ENCODE measurements at places on chromosomes 6 and 20.

DNA sequence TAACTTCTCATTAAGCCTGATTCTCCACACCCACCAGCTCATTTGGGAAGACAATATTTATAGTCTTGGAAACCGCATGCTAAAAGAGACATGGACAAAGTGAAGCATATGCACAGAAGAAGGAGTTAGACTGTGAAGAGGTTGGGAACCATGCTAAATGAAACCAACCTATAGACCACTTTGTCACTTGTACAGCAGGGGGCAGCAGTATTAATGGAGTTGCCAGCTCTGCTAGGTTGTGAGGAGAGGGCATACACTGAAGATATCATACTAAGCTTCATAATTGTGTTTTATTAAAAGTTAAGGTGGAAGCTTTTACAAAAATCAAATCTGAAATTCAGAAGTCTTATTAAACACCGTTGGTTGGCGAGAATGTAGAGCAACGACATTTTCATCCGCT, 38.3 kb upstream of the HMGCLL1 start:
- DNase-seq, result peak; percentile 44

DNA sequence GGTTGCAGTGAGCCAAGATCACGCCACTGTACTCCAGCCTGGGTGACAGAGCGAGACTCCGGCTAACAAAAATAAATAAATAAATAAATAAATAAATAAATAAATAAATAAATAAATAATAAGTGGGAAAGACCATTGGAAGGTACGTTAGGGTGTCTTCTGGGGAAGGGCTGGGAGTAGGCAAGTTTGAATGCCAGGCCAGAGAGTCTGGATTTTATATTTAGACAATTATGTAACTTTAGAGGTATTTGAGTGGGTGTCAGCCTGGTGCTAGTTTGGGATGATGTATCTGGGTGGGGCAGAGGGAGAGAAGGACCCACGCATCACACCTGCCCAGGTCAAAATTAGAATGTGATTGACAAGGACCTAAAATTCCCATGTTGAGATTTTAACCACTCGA, 108.5 kb upstream of the PRND start:
- DNase-seq, result no peak

- no peak for DNase-seq
Measured at GRCh38 chr6:152554851-152555250, 82.3 kb downstream of the SYNE1 start.

GRCh38 chr6:42781546-42781795, 381 bp upstream of the BICRAL start:
- peak; percentile 26 for DNase-seq

GRCh38 chr20:2708073-2708415, 15.5 kb downstream of the EBF4 start:
- no peak for DNase-seq

DNA sequence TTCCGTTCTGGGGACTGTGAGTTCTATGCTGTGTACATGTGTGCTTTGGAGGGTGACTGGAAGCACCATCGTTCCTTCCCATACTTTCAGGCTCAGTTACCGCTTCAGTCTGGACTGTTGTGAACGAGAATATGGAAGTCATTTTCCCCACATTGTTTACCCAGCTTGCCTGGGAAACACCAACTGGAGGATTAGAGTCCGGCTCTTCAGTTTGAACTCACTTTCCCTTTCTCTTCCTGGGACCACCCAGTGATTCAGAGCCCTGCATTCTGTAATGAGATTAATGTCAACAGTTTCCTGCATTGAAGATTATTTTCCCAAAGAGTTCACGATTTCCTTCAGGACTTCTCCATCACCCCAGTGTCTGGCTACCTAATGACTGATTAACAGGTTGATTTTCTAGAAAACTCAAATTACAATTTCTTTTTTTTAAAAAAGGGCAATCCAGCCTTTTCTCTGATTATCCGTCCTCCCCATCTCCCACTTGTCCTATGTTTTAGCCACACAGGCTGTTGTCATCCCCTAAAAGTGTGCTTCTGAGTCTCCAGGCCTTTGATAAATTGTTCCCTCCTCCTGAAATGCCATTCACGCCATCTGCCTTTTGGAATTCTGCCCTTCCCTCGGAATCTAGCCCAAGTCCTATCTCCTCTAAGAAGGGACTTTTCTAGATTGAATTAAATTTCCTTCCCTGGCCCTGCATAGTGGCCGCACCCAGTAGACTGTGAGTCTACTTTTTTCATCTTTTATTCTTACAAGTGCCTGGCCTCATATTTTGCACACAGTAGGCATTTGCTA, 3.3 kb upstream of the TAGAP start:
- no peak for DNase-seq

- DNase-seq, result peak; percentile 40
Measured at GRCh38 chr6:50091641-50092040, 41.9 kb upstream of the DEFB112 start.

- DNase-seq, result no peak
Measured at GRCh38 chr6:144335311-144335861, 50.3 kb downstream of the UTRN start.

GRCh38 chr6:33744001-33744848, 2.5 kb downstream of the IP6K3 start:
- peak; percentile 67 for DNase-seq

GRCh38 chr6:82066991-82067411, 180.5 kb downstream of the IBTK start:
- no peak for DNase-seq

GRCh38 chr20:58784321-58785074, 66.2 kb downstream of the GNAS-AS1 start:
- no peak for DNase-seq

- peak; percentile 4 for DNase-seq
Measured at GRCh38 chr20:9454791-9455190, 59.6 kb upstream of the LAMP5 start.

DNA sequence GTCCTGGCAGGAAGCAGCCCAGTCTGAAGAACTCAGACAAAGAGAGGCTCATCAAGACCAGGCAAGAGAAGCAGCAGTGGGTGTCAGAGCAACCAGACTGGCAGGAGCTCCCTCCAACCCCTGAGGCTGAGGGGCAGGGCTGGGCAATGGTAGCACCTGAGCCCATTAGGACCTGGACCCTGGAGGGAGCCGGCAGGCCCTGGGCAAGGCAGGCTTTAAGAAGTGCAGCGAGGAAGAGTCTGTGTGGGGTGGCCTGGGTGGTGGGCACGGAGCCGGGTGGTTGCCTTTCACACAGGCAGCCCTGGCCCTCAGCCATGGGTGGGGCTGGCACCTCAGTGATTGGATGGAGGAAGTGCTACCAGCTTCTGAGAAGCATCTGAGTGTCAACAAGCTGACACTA, 33.1 kb upstream of the IRF4 start:
- DNase-seq, result no peak

GRCh38 chr6:168937054-168937453, 316.6 kb downstream of the THBS2 start:
- peak; percentile 33 for DNase-seq

DNA sequence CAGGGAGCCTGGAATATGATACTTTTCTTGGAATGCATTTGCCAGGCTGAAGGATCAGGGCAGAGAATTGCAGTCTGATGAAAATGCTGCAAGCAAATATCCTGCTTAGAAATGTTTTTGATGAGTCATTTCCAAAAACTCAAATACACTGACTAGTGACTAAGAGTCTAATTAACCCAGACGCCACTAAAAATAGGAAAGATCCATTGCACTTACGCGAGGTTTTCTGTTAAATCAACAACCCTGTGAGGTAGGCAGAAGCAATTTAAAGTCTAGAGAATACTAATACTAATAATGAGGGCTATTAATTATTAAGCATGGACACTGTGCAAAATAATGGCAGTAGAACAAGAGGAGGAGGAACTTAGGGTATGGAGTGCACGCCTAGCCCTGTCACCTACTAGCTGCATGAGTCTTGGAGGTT, 130.1 kb upstream of the DOK5 start:
- DNase-seq, result peak; percentile 94

DNA sequence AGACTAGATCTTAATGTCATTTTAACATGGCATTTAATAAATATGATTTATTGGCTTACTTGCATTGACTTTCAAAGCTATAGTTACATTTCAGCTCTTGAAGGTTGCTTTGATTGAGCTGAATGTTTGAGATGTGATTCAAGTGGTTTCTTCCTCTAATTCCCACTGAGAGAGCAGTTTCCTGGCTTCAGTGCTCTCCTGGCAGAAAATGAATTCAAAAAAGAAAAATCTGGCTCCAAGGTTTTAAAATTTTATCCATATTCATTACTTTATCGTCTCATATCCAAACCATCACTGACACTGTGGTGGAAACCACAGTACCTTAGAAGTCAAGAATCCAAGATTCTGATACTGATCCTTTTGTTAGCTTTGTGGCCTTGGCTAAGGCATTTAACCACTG, 263.1 kb upstream of the HSF2 start:
- no peak for DNase-seq

- DNase-seq, result peak; percentile 57
Measured at GRCh38 chr20:54219751-54220426, 12.0 kb downstream of the PFDN4 start.

GRCh38 chr20:32052090-32052777, at the start of gene HCK:
Gene HCK, plus strand, starts transcription at chr20:32052242.
- DNase-seq, result no peak

- DNase-seq, result no peak
Measured at GRCh38 chr6:51570168-51570921, 517.1 kb downstream of the PKHD1 start.

GRCh38 chr6:54787825-54788224, 58.7 kb upstream of the FAM83B start:
- DNase-seq, result no peak

GRCh38 chr20:49448917-49449316, 33.6 kb downstream of the KCNB1 start:
- DNase-seq, result no peak

GRCh38 chr6:63584566-63584965, 12.3 kb downstream of the LOC128125822 start:
- DNase-seq, result no peak

DNA sequence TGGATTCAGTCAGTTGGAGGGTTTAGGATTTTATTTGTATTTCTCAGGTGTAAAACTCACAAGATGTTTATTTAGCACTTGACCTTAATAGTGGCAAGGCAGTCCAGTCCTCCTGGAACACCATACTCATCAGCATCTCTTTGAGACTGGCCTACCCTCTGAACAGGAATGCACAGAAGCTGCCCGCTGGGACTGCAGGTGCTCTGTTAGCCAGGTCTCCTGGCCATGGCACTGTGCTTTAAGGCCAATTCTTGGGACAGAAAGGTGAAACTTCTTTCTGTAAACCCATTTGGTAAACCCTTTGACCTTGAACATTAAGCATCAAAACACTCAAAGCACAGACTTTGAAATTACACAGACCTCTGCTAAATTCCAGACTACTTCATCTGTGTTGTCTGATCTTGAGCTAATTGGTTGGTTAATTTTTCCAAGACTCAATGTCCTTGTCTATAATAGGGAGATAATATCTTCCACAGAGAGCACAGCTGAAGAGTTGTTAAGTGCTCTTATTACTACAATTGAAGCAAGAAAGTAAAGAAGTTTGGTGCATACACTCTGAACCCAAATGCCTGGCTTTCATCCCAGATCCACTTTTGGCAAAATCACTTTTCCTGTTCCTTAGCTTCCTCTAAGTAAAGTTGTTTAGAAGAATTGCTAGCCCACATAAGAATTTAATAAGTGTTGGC, 54.9 kb upstream of the NT5E start:
- DNase-seq, result no peak

DNA sequence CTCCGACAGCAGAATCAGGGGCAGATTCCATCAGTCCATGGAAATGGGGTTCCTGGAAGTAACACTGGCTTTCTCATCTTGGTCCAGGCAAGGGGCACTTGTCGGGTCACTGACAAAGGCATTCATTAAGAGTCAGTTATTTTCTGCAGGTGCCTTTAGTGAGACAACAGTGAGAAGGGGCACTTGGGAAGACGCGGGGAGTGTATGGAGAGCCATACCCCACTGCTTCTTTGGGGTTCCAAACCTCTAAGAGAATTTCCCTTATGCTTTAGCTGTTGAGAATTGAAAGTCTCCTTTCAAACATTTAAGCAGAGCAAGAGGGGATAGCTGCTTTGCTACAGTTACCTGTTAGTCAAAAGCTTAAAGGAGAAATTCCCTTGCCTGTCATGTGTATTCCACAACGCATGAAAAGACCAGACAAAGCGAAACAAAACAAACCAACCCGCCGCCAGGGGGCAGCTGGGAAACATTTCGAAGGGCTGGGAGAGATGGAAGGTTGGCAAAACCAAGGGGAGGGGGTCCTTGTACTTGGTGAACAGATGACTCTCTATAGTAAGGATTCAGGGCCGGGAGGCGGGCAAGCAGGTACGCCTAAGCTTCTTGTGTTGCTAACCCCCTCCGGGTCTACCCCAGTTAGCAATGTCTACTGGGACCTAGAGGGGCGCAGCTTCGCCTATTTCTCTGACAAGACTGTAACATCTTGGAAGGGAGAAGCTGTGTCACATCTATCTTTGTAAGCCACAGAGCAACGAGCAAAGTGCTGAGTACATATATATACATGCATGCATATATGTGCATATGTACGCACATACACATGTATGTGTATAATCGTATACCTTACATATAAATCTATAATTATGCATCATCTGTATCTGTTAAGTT, 474.9 kb upstream of the AGPAT4 start:
- DNase-seq, result peak; percentile 43

DNA sequence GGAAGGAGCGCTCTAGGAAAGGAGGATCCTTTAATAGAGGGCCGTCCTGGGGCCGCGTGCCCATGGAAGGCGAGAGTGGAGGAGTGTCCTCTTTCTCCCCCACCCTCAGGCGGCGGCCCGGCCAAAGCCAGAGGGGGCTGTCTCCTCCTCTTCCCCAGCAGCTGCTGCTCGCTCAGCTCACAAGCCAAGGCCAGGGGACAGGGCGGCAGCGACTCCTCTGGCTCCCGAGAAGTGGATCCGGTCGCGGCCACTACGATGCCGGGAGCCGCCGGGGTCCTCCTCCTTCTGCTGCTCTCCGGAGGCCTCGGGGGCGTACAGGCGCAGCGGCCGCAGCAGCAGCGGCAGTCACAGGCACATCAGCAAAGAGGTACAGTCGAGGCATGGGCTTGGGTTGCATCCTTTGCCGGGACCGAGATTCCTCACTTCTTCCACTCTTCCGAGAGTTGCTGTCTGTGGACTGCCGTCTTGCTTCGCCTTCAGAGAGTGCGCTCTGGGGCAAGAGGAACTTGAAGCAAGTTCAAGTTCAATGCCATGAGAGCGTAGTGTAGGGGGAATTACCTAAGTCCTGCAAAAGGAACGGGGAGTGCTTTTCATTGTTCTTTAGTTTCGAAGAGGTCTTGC, at the start of gene LAMA2:
Gene LAMA2 (plus strand): TSS at position 148 of the 621 bp plus-strand sequence. CDS start 108 bp downstream, at position 256.
- DNase-seq, result peak; percentile 73

DNA sequence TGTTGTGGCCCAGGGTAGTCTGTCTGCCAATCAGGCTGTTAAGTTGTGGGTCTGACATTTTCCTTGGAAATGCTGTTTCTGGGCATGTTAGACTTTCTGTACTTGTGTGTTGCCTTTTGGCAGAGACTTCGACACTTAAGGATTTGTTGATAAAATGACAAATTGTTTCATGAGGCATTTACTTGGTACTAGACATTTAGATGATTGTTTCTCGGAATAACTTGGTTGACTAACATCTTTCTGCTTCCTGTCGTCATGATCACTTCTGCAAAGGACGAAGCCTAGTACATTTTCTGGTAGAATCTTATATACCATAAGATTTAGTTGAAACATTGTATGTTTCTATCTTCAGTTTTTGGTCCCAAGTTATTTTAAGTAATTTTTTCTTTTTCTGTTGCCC, 34.1 kb downstream of the UTRN start:
- DNase-seq, result peak; percentile 51
